Eye (tissue), 1 donor: ENCODE measurements at places on chromosomes 6 and 20.

DNA sequence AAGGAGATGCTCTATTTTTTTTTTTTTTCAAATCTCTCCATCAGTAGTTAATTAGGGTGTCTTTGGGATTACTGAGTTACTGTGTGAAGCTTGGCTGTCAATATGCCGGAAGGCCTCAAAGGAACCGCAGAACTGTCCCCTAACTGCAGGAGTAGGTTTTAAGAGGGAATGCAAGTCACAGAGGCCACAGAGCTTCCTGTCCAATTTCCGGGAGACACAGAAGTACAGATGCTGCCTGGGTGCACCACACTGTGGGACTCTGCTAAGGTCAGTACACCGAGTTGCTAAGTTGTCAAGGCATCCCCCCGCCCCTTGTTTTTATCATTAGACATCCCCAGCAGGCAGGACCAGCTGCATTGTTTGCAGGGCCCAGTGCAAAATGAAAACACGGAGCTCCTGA lies 120.2 kb upstream of the RAB32 start:
- DNase-seq: no peak

DNA sequence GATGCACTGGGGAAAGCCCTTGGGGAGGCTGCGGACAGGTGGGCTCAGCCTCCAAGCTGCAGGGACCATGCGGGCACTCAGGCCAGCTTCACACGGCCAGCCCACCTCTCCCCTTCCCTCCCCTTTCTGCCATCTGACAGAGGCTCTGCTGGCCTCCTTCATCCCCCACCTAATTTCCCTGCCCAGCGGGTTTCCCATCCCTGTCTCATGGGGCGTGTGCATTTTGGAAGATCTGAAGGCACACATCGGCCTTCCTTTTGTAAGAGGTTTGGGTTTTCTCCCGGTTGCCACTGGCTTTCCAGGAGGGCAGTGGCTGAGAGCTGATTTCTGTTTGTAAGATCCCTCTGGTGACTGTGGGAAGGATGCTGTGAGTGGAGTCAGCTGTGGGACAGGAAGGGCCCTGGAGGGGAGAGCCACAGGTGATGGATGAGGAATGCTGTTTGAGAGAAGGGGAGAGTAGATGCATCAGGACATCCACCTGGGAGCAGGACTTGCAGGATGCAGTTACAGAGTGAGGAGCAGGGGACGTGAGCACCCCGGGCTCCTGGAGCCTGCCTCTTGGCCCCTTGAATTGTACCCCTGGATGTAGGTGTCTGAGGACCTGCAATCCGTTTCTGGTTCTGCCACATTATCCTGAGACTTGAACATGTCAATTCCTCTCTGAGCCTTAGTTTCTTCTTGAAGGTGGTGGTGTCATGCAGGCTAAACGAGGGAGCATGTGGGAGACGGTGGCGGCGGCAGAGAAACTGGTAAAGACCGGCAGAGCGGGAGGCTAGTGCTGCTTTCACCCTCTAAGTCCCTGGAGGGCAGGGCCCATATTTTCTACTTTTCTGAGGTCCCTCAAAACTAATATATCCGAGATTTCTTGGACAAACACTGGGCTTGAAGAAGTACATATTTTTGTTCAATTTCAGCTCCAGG lies 5.9 kb upstream of the TUBB1 start:
- DNase-seq: no peak

DNA sequence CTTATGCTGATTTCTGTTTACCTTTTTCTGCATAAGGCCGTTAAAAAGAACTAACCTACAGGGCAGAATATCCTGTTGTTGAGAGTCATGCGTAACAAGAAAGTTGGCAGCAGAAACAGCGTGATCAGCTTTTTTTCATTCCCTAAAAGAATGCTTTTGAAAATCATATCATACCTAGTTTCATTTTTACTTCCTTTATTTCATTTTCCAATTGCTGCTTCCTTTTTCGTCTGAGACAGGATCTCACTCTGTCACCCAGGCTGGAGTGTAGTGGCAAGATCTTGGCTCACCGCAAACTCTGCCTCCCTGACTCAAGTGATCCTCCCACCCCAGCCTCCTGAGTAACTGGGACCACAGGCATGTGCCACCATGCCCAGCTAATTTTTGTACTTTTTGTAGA lies 4.1 kb downstream of the CALHM6 start:
- DNase-seq: no peak

DNA sequence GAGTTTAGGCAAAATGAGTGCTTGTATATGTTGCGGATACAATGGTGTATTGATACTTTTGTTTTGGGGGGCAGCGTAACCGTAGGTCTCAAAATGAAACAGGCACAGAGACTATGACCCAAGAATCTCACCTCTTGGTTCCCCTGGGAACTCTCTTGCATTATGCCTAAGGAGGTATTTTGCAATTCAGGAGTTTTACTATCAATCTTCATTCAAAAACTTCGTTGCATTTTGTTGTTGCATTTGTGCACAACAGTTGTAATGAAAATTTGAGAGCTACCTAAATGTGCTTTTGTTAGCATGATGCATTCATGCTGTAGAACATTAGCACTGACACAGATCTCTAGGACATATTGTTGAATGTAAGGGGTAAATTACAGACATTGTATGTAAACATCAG lies 18.2 kb downstream of the VTA1 start:
- no peak for DNase-seq

GRCh38 chr6:10414756-10415616 lies at the start of gene TFAP2A:
Gene TFAP2A, minus strand, starts transcription at chr6:10415074. Its CDS starts 83 bp downstream, at chr6:10414991.
- DNase-seq: peak; percentile 71

DNA sequence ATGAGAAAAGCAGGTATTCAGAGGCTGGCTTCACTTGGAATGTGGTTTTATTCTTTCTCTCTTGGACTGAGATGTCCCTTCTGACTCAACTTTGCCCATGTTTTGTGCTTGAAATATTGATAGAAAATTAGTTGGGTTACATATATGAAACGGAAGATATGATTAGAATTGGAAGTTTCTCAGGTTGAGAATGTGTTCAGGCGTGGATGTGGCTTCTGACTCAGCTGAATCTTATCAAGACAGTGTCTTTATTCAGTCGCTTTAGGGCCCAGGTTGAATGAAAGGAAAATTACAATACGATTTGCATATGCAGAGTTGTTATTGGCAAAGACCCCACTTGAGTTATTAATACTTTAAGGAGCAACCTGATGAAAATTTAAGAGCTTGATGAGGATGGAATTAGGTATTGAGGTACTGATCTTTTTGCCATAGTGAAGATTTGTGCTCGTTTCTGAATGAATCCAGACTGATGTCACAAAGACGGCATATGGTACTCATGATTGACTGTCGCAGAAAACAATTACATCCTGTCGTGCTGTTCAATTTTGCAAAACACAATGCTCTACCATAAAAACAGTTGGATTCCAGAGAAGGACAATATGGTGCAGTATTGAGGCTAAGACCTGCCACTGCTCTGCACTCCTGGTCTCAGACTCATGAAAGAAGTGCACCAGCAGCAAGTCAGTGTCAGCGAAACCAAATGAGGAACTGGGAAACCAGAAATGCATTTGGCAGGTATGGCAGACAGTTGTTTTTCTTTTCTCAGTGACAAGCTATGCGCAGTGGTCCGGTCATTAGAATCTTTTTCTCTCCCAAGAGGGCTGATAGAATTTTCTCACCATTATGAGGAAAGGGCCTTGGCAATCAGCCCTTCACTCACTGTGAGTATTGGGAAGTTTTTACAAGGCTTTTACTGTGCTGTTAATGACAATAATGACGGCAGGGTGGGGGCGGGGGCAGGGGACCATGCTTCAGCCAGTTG lies 158.3 kb downstream of the DOK5 start:
- no peak for DNase-seq

DNA sequence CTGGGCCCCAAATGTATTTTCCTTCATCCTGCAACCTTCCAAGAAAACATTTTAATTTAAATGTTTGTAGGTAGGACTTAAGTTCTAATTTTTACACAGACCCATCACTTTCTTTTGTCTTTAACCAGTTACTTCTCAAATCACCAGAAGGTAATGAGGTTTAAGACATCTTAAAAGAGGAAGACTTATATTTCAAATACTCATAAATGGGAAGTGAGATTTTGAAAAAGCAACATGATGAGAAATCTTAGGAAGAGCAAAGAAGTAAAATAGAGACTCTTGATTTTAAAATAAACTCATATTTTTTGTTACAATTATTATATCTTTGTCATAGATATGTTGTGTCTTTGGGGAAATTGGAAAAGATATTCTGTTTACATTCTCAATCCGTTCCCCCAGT lies 82.3 kb downstream of the SYNE1 start:
- DNase-seq: no peak

DNA sequence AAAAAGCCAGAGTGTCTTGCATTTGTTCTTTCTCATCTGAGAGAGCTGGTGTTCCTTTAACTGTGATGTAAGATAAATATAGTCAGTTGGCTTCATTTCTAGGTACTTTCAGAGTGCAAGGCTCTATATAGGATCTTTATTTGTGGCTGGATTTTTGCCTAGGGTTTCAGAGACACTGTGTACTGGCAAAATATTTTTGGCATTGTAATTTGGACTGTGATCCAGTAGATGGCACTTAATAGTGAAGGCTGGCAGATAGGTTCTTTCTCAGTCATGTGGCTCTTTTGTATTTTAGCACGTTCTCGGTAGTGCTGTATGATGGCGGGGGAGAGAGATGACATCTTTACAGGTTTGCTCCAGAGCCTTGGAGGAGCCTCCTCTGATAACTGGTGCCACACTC lies 26.8 kb upstream of the SLC35B3 start:
- no peak for DNase-seq

- no peak for DNase-seq
Observed at GRCh38 chr6:7292596-7293255, 20.3 kb downstream of the SSR1 start.

DNA sequence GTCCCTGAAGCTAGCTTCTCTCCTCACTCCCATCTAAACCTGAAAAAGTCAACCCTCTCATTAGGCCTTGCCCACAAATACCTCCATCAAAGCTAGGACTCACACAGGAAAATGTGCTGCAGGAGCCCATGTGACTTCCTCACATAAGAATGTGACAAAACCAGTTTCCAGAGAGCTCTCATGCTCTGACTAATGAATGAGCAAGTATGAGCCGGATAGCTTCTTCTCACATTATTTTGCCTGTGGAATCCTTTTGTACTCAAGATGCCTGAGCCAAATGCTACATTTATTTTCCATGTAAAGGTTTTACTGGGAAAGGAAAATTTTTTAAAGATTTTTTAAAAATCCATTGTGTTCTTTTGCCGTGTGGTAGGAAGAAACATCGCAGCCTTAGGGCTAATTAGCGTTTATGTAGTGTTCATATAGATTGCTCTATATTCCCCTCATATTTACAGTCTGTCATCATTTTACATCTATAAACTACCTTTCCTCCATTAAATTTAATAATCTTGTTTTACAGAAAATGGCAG lies 68.6 kb upstream of the CCN6 start:
- DNase-seq: peak; percentile 56

GRCh38 chr6:115643762-115644161 lies 416.9 kb downstream of the FRK start:
- DNase-seq: no peak

GRCh38 chr6:108835218-108835850 lies 12.9 kb upstream of the ARMC2 start:
- DNase-seq: peak; percentile 90

GRCh38 chr20:4787820-4788219 lies 66.1 kb downstream of the PRND start:
- no peak for DNase-seq

DNA sequence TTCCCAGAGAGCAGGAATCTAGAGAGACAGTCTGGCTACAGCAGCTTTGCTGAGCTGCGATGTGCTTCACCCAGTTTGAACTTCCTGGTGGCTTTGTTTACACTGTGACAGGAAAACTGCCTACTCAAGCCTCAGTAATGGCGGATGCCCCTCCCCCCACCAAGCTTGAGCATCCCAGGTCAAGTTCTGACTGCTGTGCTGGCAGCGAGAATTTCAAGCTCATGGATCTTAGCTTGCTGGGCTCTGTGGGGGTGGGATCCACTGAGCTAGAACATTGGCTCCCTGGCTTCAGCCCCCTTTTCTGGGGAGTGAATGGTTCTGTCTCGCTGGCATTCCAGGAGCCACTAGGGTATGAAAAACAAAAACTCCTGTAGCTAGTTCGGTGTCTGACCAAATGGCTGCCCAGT lies 91.0 kb upstream of the ESR1 start:
- peak; percentile 11 for DNase-seq

DNA sequence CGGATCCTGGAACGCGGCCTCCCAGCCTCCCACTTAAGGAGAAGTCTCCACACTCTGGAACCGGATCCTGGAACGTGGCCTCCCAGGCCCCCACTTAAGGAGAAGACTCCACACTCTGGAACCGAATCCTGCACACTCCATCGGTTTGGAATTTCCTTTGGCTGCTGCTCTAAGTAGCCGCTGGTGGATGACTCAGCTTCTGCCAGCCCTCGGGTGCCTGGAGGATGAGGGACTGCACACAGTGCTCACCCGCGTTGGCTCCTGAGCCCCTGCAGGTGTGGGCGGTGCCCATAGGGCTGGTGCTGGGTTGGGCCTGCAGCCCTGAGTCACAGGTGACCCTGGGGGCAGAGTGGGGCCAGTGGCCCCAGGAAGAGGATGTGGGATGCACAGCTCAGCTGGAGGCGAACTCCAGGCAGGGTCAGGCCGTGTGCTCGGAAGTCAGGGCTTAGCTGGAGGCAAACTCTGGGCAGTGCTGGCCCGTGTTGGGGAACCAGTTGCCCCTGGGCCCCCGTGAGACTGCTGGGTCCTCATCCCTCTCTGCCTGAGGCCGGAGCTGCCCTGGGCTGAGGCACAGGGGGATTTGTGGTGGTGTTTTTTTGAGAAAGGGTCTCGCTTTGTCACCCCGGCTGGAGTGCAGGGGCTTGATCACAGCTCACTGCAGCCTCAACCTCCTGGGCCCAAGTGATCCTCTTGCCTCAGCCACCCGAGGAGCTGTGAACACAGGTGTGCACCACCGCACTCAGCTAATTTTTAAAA lies 13.9 kb upstream of the TNFRSF6B start:
- DNase-seq: no peak

DNA sequence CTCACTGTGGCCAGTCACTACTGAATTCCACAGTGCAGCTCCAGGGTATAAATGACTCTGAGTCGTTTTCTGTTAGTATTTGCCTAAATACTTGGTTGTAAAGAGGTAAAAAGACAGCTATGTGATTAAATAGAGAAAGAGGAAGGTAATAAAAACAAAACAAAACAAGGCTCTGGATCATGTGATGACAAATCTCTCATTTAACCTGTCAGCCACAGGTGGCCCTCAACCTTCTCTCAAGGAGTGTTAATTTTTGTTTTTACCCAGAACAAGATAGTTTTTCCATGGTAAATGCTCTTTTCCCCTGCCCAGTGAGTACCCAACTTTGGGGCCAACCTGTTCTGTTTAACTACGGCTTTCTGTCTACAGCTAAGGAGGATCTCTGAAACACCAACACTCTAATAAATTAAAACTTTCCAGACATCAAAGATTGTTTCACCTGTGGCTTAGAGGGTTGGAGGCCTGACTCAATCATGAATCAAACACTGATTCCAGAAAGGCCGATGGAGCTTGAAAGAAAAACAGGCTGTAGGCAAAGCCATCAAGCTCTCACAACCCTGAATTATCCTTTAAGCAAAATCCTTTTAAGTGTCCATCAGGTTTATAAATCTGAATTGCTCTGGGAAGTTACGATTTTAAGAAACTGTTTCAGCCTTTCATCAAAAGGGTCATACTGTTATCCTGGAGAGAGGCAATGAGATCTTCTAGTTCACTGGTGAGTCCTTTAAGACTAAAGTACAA lies 81.5 kb upstream of the BCLAF1 start:
- no peak for DNase-seq

GRCh38 chr6:153140299-153140698 lies 9.2 kb upstream of the RGS17 start:
- no peak for DNase-seq

- DNase-seq: peak; percentile 37
Observed at GRCh38 chr6:162151021-162151665, 576.4 kb downstream of the PRKN start.

GRCh38 chr20:10758446-10758845 lies 84.6 kb upstream of the JAG1 start:
- DNase-seq: no peak
